ENCODE measurements at places on chromosomes 1 and 21.

GRCh38 chr1:184906761-184907160 lies 67.5 kb downstream of the NIBAN1 start:
- DNase-seq: no peak

GRCh38 chr1:111234866-111235265 lies 7.4 kb downstream of the CHI3L2 start:
- DNase-seq: no peak

- no peak for DNase-seq
These were observed 11.6 kb downstream of the PDE9A start for GRCh38 chr21:42665026-42665425.

- DNase-seq: no peak
These were observed 44.4 kb downstream of the VAV3 start for GRCh38 chr1:107920561-107920960.

DNA sequence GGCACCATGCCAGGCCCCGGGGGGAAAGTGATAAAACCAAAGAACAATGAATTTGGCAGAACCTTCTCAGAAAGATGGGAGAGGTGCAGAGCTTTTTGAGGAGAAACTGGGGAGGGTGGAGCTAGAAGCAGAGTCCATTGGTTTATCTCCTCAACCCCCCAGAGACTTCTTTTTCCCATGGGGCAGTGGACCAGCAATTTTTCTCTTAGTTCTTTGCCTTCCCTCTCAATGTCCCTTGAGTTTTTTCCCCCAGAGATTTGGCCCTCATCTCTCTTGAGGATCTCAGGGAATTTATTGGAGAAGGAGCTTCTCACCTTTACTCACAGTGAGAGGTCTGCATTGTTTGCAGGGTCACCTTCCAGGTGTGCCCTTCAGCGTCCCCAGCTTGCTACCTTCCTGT lies 5.3 kb upstream of the ARHGEF11 start:
- DNase-seq: no peak

- DNase-seq: no peak
These were observed 4.8 kb downstream of the MKNK1 start for GRCh38 chr1:46599059-46599970.

- DNase-seq: no peak
These were observed 39.3 kb downstream of the HMGB4 start for GRCh38 chr1:33903210-33903589.

DNA sequence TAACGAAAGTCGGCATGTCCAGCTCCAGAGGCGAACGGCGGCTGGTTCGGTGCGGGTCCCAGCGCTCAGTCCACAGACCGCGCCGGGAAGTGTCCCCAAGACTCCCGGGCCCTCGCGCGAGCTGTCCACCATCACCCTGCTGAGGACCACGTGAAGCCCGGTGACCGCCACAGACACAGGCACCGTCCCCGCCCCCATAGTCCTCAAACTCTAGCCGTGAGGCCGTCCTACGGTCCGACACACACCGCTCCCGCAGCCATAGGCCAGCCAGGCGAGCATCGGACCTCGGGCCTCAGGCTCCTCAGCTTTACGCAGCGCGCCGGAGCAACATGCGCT lies 535 bp downstream of the SETD4 start:
- no peak for DNase-seq

GRCh38 chr1:4700801-4701200 lies 46.4 kb downstream of the AJAP1 start:
- no peak for DNase-seq

GRCh38 chr1:188888386-188888785 lies 1589.3 kb downstream of the BRINP3 start:
- DNase-seq: no peak

DNA sequence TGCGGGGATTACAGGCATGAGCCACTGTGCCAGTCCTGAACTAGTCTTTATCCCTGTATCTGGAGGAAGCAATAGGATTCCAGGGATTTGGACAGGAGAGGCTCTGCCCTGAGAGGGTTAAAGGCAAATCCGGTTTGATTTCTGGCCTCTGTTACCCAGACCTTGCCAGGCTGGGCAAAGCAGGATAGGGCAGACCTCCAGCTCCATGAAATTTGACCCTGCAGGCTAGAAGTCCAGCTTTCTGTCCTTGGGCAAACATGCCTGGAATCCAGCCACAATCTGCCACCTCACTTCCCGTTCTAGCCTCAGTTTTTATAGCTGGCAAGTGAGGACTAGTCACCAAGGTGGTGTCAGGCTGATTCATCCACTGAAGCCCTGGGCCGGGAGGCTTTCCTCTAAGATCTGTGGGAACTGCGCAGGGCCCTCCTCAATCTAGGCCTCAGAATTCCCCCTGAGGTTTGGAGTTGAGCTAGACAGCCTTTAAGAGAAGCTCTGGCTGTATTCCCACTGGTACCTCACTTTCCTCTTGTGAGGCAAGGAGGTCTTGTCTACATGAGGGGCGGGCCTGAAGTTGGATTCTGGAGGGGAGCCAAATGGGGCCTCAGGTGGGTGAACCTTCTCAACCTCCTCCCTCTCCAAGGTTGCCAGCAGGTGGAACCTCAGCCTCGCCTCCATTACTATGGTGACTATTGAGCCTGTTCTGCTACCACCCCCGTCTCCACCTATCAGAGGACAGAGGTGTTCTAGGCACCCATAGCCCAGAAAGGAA lies 7.0 kb upstream of the P3R3URF start:
- no peak for DNase-seq

DNA sequence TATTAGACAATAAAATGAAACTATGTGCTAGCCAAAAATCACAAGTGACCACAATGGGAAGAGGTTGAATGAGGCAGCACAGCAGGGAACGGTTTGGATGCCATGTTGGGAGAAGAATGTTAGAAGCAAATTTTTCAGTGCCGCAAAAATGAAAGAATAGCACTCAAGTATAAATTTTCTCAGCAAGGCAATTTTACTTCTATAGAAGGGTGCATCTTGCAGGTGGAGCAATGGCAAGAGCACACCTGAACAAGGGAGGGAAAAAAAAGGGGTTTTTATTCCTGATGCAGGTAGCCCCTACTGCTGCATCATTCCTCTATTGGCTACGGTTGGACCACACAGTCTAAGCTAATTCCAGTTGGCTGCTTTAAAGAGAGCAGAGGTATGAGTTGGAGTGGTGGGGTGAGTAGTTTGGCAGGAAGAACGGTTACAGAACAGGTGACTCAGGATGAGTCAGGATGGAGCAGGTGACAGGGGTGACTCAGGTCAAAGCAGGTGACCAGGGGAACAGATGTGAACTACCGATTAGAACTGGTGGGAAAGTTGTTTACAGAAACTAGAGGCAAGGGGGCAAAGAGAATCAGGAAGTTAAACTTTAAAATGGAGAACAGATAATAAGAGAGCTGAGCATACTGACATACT lies 301.1 kb upstream of the NRIP1 start:
- DNase-seq: no peak

DNA sequence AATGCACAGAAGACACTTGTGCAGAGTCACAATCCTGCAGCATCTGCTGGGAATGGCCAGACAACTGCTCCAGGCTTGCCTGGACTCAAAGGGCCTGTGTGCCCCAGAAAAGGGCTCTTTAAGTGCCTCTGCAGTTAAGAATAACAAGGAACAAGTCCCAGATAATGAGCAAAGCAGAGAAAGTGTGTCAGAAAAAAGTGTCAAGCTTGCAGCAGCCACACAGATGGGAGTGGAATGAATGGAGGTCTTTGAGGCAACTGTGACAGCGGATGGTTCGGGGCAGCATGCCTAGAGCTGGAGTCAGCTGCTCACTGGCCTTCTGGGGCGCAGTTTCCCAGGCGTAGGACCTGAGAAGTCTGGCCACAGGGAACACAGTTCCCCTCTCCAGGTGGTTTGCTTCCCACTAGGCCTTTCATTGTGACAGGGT lies 5.1 kb downstream of the PARP1 start:
- DNase-seq: no peak

GRCh38 chr1:180579961-180580611 lies 21.3 kb downstream of the OVAAL start:
- no peak for DNase-seq

- DNase-seq: no peak
These were observed 38.7 kb upstream of the GPR157 start for GRCh38 chr1:9167638-9168037.

DNA sequence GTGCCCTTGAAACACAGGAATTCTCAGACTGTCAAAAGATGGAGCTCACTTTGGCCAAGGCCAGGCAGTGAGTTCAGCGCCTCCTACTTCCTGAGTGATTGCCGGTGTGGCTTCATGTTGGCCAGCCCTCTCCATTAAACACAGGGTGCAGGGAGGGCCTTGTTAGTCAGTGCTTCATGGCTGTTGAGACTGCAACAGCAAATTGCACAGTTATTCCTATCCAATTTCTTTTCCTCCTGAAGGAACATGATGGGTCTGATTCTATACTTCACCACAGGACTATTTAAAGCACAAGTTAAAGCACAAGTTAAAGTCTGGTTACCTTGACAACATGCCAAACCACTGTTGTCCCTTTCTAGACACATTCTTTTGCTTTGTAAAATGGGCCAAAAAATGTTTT lies 156.6 kb downstream of the SIPA1L2 start:
- no peak for DNase-seq
